ENCODE measurements at places on chromosomes 6 and 20. TPM values are rescaled to one million over a fixed set of nuclear protein-coding genes. Genes with fewer than 3 reads are reported as not detected.

The RBM12 gene
- 65.4 TPM for total RNA-seq

The PSMB8 gene
- 36.2 TPM for total RNA-seq

The C20orf96 gene
- 0.98 TPM for total RNA-seq

The MUC22 gene
- not detected for total RNA-seq

The DLK2 gene
- total RNA-seq: 0.36 TPM

The TRIM15 gene
- total RNA-seq: not detected

The ID4 gene
- total RNA-seq: 18.0 TPM

The PPP1R16B gene
- 0.33 TPM for total RNA-seq

The TMEM14B gene
- total RNA-seq: 98.1 TPM

The VSTM2L gene
- total RNA-seq: 1.4 TPM

The SRMS gene
- total RNA-seq: not detected

The KCNS1 gene
- total RNA-seq: not detected

The SEMG1 gene
- total RNA-seq: not detected

The PAK5 gene
- not detected for total RNA-seq

The ZNF391 gene
- total RNA-seq: 1.4 TPM

The EDN1 gene
- 7.4 TPM for total RNA-seq

The MYB gene
- 0.54 TPM for total RNA-seq

The ROS1 gene
- 0.18 TPM for total RNA-seq

The ANKEF1 gene
- 0.65 TPM for total RNA-seq

The HAO1 gene
- total RNA-seq: not detected

The KIFC1 gene
- total RNA-seq: not detected

The HTR1B gene
- total RNA-seq: under 0.01 TPM

The KHDRBS2 gene
- not detected for total RNA-seq

The CNR1 gene
- total RNA-seq: not detected

The THBD gene
- 6.7 TPM for total RNA-seq

The DEF6 gene
- total RNA-seq: 0.18 TPM

The RGS17 gene
- 7.8 TPM for total RNA-seq

The TCP11 gene
- total RNA-seq: not detected

The ENPP4 gene
- 0.99 TPM for total RNA-seq

The LGSN gene
- total RNA-seq: not detected

The ENPP5 gene
- 5.3 TPM for total RNA-seq

The ARMH2 gene
- total RNA-seq: not detected

The BMP2 gene
- total RNA-seq: 10.6 TPM

The PLCB1 gene
- total RNA-seq: 46.5 TPM

The ZMYND8 gene
- 24.0 TPM for total RNA-seq

The PI16 gene
- total RNA-seq: 1.5 TPM

The TOP1 gene
- total RNA-seq: 12.0 TPM

The RAB44 gene
- total RNA-seq: not detected

All from fibroblast of the aortic adventitia (primary cell).